ENCODE measurements at places on chromosomes 13 and 19.

- no peak for DNase-seq
These were observed 242.1 kb downstream of the FGF9 start for GRCh38 chr13:21913010-21913409.

- DNase-seq = peak; percentile 84
These were observed 64.9 kb upstream of the HTR2A start for GRCh38 chr13:46961719-46962118.

DNA sequence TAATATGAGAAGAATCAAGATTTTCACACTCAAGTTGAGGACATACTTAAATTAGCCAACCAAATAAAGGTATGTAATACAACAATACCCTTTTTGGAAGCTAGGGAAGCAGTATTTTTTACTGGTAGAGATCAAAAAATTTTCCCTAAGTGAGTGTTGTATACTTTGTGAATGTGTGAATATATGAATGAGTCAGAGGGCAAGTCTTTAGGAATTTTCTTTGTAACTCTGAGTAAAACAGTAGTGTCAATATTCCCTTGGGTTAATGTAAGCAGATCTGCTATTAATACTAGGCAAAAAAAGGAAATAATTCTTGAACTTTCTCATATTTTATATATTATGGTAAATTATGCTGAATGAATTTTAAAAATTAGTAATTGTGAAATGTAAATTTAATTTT lies 1161.8 kb upstream of the MIR17HG start:
- no peak for DNase-seq

GRCh38 chr13:57123681-57124080 lies 17.0 kb upstream of the PRR20A start:
- no peak for DNase-seq

- no peak for DNase-seq
These were observed 344.5 kb upstream of the TMTC4 start for GRCh38 chr13:101019126-101019525.

DNA sequence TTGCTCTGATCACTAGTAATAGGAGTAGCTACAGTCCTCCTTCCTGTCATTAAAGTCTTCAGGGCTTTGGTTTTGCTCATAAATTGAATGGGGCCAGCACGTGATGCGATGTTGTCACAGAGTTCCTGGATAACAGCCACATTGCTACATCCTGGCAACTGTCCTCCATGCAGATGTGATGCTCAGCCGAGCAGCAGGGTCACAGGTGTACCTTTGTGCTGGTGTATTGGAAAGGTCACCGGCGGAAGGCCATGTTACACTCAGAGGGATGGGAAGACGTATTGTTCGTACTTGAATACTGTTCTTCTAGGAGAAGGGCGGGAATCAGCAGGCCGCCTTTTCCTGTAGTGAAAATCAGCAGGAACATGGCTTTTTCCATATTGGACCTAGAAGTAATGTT lies 713.8 kb upstream of the GPC6 start:
- DNase-seq = no peak

DNA sequence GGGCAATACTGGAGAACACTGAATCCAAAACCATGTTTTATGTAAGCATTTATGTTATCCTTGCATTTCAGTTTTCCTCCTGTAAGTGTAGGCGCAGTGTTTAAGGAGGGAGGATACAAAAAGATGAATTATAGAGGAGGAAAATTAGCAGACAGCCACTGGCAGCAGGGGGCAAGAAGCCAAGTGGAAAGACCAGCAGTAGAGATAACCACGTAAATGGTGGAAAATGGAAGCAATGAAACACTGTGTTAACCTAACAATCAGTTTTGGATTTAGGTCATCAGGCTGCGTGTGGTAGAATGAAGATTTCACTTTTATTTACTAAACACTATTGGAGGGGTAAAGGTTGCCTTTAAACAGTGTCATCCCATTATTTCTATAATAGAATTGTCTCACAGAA lies 447.3 kb downstream of the GPC6 start:
- no peak for DNase-seq

DNA sequence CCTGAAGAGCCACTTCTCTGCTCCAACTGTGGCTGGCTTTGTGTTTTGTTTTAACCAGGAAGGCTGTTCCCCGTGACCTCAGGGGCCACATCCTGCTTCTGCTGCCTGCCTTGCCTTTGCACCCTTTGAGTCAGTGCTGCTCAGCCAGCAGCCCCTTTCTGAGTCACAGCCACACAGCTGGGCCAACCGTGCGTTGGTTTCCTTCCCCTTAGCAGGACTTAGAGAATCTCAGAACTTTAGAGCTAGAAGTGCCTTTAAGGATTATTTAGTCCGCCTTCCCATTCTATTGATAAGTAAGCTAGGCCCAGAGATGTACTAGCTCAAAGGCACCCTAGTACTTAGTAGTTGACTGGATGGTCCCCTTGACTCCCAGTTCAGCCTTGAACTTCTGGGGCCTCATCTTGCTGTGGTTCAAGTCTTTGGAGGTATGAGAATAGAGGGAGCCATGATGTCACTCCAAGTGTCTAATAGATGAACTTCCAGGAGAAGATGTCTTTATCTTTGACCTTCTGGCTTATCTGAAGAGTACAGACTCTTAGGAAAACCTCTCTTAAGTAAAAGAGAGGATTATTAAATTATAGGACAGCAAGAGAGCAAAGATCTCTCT lies 8.0 kb downstream of the RGCC start:
- DNase-seq = peak; percentile 59

GRCh38 chr19:47768604-47769003 lies 9.9 kb upstream of the SELENOW start:
- DNase-seq = no peak

DNA sequence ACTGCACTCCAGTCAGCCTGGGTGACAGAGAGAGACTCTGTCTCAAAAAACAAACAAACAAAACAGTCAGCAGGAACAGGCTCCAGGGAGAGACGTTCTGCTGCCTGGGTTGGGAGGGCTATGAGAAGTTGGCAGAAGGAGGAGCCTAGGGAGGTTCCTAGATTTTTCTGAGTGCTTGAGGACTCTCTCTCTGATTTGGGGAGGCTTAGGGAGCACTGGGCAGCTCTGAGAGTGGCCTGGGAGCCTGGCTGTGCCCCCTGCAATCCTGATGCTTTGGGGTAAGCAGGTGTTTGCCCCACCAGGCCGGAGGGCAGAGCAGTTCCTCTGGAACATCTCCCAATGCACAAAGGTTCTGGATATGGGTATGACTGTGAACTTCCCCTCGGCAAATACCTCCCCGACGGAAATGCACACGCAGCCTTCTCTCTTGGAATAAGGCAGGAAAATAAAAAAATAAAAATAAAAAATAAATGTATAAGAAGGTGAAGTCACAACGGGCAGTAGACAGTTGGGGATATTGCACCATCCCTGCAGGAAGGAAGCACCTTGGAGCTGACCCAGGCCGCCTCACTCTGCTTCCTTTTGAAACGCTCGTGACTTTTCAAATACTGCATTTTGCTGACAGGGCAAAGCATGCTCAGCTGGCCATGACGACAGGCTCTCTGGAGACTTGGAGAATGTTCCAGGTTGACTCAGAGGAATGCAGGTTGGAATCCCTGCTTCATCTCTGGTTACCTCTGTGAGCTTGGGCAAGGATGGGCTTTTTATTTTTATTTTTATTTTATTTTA lies 26.5 kb upstream of the HOMER3 start:
- peak; percentile 49 for DNase-seq

GRCh38 chr13:42969565-42970172 lies 22.4 kb downstream of the EPSTI1 start:
- DNase-seq = peak; percentile 79
